ENCODE measurements at places on chromosomes 6 and 20.

DNA sequence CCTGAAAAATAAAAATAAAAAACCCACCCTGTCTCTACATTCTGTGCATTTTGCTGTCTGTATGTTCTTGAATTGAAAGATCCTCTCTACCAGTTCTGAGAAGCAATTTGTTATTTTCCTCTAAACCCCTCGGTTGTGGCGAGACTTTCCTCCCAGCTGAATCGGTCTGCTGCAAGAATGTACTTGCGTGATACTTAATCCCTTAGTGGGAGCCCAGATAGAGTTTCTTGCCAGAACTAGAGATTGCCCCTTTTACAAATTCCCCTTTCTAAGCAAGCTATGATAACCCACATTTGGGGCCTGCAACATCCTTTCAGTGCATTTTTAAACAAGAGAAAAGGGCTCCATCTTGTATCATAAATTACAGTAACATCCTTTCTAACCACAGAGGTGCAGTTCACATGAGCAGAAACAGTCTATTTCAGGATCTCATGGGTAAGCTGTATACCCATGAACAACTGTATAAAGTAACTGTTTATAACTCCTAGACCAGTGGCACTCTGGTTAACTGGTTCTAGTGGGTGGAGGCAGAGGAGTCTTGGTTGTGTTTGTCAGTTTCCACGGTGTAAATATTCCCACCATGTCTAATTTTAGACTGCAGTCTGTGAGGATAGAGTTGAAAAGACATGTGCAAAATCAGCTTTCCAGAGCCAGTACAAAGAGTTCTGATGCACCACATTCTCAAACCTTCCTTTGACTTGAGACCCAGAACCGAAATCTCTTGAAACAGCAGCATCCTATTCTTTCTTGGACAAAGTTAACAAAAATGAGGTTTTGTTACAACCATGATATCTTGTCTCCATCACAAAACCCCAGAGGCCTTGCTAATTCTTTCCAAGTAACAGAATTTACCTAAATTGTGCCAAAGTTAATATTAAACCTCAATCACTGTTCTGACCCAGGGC is 113.1 kb upstream of the ZNF217 start:
- no peak for DNase-seq

DNA sequence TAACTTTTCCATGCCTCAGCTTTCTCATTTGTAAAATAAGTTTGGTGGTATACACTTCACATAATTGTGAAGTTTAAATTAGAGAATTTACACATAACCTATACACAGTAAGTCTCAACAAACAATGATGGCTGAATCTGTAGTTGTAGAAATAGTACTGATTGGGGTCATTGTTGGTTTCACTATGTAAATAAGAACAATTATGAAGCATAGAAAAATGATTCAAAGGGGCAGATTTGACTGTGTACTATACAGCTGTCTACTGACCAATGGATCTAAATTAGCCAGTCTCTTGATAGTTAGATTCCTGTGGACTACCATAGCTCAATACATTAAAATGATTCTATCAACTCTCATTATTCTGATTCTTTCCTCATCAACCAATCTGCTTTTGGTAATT is 181.1 kb upstream of the STXBP5 start:
- no peak for DNase-seq

DNA sequence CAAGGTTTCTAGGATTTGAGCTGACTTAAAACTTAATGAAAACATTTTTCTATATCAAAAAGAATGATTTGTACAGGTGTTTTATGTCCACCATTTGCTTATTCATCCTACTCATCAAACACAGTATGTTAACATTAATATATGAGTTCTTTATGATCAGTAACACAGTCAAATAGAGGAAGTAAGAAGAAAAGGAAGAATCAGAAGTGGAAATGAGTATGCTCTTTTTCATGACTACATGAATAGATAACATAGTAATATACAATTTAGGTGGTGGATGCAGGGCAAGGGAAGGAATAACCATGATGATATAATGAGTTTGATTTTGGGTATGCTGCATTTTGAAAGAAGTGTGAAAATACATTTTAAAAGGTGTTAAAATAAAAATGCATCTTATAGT is 16.5 kb downstream of the KPNA5 start:
- DNase-seq = no peak

- no peak for DNase-seq
Observed at GRCh38 chr6:63014290-63014689, 197.0 kb upstream of the FKBP1C start.

DNA sequence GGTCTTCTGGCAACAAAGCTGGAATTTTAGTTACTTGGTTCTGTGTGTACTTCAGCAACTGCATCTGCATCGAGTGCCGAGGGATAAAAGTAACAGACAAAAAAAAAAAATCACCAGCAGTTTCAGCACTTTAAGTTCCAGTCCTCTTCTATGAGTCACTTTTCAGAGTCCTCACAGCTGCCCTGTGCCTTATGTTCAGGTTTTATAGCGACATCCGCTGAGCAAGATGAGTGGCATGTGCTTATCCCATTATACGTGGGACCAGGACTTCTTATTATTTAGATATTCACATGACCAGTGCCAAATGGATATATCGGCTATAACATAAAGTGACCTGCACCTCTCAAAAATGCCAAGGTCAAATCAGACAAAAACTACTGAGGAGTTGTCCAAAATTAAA is 242.9 kb downstream of the FOXA2 start:
- no peak for DNase-seq

DNA sequence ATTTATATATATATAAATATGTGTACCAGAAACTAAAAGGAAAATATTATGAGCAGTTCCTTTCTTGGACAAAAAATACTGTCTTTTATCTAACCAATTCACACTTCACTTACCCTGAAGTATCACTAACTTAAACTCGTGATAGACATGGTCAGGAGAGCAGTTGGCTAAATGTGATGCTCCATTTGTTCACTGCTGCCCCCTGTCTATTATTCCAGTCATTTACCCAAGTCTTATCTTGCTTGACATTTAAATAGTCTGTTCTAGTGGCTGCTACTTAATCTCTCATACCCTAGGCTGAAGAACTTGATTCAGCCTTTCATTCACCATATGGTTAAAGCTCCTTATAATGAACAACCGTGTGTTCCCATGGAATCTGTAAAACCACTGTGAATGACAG is 789.6 kb upstream of the EYS start:
- DNase-seq = peak; percentile 16

DNA sequence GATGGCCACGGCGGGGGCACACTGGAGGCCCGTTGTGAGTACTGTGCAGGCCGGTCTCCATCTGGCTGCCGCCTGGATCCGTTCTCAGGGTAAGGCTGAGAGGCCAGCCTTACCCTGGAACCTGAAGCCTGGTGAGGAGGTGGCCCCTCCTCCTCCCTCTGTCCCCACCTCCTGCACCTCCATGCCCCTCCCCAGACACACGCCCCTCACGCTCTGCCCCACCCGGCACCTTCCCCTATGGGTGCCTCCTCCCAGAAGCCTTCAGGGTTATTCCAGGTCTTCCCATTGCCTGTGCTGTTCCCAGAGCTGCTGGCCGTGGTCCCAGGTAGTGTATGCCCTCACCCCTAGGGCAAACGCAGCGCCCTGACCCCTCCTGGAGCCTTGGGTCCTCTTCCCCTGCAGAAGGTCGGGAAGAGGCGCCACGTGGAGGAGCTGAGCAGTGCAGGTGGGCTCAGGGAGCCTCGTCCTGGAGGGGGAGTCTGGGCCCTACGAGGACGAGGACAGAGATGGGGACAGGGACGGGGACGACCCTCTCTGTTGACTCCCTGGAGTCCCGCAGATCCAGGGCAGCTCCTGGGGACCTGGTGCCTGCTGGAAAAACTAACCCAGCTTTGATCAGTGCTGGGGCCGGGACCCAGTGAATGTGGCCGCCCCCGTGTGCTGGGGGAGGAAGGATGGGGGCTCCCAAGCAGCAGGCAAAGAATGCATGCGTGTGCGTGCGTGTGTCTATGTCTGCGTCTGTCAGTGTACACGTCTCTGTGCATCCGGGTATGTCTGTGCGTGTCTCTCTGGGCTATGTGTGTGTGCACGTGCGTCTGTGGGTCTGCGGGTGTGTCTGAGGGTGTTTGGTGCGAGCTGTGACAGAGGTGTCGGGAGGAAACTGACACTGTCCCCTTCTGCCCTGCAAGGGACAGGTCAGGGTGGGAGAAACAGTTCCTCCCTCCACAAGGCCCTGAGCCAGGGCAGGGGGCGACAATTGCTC is 8.2 kb upstream of the HRH3 start:
- DNase-seq = no peak

DNA sequence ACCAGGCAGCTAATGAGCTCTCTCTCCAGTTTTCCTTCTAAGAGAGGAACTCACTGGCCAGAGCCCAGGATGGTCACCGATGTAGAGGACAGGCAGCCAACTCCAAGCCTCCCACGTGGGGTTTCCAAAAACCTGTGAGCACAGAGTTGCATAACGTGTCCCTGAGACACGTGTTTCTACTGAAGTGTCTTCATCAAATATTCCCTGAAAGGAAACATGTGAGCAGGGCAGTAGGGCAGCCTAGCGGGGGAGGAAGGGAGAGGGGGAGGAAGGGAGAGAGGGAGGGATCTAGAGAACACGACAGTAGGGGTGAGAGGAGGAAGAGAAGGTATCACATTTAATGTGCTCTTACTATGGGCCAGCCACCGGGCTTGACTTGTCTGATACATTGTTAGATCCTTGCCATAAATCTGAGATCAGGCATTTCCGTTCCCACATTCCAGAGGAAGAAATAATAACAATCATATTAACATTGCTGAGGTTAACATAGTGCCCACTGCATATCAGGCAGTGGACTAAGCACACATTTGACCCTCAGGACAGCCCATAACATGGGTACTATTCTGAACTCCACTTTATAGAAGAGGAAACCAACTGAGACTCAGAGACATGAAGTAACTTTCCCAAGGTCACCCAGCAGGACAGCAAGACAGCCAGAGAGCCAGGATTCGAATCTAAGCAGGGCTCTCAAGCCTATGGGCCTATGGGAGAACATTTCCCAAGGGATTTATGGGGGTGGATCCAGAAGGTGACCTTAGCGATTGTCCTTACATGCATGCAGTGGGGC is 4.5 kb upstream of the SYS1 start:
- DNase-seq = no peak

DNA sequence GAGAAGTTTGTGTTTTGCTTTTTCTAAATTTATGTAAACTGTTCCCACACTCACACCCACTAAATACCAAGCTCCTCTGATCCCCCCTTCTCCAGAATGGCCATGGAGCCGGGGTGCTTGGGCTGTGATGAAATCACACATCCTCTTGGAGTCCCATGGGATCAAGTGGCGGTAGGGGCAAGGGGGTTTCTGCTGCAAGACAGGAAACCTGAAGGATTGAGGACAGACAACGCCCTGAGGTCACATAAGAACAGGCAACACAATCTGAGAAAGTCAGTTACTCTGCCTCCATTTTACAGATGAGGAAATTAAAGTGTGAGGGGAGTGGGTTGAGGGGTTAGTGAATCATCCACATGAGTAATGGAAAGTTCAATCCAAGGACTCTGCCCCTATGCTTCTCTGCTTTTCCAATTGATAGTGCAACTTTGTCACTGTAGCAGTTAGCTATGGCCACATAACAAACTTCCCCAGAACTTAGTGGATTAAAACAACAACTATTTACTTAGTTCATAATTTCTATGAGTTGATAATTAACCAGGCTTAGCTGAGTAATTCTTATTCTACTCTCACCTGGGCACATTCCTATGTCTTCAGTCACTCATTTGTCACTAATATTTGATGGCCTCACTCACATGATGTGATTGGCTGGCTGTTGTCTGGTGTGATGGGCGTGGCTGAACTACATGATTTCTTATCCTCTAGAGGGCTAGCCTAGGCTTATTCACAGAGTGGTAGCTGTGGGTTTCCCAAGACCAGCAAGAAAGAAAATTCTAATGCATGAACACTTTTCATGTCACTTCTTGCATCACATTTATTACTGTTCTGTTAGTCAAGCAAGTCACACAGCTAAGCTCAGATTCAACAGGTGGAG is 311.1 kb upstream of the RNF24 start:
- DNase-seq = no peak

DNA sequence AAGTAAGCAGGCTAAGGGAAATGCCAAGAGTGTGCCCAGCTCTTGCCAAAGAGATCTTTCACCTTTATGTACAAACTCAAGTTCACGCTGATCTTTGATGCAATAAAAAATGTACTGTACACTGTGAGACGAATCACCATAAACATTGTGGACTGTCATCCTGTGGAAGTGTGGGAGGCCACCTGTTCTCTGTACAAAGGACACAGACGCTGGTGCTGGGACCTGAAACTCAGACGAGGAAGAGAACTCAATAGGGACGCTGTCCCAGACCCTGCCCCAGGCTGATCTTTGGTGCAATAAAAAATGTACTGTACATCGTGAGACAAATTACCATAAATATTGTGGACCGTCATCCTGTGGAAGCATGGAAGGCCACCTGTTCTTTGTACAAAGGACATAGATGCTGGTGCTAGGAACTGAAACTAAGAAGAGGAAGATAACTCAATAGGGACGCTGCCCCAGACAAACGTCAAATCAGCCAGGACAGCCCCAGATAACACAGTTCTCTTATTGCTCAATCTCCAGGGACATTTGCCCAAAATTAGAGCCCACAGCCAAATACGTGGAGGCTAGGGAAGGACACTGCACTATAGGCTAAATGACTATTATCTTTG is 312.7 kb upstream of the SGK1 start:
- DNase-seq = no peak

- peak; percentile 8 for DNase-seq
Observed at GRCh38 chr6:118618676-118619377, 32.6 kb downstream of the CEP85L start.

DNA sequence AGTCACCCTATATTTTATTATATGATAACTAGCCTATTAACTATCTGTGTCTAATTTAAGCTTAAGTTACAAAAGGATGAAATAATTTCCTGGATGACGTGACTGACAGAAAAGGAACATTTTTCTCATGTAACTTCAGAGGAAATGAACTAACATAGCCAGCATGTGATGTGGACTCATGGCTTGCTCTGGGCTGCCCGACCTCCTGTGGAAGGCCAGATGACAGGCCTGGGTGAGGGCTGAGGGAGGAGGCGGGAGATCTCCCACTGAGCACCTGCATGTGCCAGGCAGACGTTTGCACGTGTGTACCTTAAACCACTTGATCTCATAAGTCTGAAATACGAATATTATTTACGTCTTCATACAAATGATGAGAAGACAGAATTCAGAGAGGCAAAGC is 321.1 kb downstream of the SYNE1 start:
- no peak for DNase-seq

GRCh38 chr20:62793757-62794006 is 2.6 kb upstream of the MRGBP start:
- no peak for DNase-seq

GRCh38 chr6:108716801-108717791 is 131.1 kb upstream of the ARMC2 start:
- no peak for DNase-seq

- DNase-seq = no peak
Observed at GRCh38 chr6:135006386-135006914, 48.2 kb downstream of the HBS1L start.

GRCh38 chr6:11497107-11497506 is 40.4 kb upstream of the TMEM170B start:
- DNase-seq = no peak
